ENCODE measurements at places on chromosomes 13 and 19.

DNA sequence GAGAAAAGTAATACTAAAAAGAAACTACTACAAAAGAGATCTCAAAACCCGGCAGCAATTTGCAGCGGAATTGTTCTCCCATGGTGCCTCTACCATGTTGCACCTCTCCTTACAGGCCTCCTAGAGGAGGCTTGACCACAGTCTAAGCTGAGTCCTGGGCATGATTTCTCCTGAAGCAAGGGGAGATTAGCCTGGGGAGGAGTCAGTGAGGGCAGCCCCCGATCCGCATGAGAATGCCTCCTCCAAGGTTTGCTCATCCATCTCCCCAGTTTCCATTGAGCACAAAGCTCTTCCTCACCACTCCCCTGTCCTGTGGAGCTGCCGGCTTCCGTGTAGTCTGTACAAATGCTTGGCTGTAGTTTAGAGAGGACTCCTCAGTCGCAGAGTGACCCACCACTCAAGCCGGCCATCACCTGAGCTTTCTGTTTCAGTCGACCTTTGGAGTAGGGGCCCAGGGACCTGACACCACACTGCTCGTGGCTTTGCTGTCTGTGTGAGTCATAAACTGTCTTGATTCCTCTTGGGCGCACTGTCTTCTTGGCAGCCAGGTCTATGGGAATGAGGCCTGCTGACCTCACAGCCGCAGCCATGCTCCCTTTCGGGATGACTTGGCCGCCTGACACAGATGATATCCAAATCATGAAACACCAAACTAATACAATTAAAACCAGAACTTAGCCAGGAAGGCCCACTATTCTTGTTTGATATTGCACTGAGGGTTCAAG, 72.3 kb downstream of the C1QTNF9 start:
- no peak for DNase-seq

- DNase-seq = no peak
Measured at GRCh38 chr13:80884056-80884785, 543.3 kb upstream of the SPRY2 start.

DNA sequence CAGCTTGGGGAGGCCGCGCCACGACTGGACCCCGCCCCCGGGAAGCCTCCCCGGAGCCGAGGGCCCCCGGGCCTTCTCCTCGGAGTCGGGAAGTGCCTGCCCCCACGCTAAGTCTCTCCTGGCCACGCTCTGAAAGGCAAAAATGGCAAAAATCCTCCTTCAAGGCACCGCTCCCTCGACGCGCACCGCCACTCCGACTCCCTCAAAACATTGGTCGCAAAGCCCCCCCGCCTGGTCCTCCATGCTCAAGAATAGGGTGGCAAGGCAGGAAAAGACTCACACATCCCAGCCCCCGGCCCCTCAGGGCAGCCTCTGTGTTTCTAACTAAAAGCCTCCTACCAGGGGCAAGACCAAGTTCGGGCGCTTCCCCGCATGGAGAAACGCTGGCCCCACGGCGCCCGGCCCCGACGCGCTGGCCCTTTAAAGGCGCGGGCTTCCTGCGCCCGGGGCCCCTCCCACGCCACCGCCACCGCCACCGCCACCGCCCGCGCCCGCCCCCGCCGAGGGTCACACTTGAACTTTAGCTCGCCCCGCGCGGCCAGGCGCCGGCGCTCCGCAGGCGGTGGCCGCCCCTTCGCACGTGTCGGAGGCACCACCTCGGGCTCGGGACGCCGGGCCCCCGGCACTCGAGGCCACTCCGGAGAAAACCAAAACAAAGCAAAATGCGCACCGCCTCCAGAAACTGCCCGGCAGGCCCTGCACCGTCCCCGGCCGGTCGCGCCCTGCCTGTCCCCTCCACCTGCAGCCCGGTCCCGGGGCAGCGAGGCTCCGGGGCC, 1.9 kb downstream of the FOXO1 start:
- DNase-seq = no peak

DNA sequence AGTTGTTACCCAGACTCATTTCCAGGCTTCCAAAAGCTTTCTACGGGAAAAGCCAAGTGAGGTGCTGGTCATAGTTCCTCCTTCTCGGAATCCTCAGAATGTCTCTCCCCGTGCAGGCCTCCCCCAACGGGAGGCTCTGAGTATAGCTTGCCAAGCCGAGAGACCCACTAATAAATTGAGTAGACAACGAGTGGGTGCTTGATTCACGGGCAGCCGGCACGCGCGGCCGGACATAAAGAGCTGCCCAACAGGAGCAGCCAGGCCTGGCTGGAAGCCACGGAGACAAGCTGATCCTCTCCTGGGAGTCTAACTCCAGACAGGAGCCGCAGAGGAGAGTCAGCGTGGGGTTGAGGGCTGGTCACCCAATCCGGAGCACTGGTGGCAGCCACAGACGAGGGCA, 43.4 kb upstream of the MEDAG start:
- DNase-seq = no peak

DNA sequence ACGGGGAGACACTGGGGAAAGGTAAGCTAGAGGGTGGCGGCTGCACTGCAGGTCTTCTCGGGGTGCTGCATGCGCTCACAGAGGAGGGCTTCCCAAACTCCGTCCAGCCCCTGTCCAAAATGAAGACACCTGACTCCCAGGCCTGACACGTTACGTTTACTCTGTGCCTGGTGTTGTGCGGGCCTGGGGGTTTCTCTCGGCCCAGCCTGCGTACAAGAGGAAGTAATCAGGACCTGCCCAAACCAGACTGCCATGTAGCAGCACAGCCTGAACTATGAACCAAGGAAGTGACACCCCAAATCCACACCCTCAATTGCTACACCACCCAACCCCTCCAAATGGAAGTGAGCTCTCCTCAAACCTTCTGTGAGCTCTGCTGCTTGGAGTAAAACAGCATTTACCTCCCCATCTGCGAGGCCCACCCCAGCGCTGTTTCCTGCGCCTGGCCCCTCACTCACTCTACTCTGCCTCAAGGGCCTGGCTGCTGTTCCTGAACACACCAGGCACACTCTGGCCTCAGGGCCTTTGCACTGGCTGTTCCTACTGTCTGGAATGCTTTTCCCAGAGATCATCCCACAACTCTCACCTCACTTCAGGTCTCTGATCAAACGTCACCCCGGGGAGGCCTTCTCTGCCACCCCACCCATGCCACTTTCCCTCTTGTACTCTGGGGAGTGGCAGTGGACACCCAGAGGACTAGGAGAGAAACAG, 3.0 kb downstream of the HSPBP1 start:
- DNase-seq = no peak

DNA sequence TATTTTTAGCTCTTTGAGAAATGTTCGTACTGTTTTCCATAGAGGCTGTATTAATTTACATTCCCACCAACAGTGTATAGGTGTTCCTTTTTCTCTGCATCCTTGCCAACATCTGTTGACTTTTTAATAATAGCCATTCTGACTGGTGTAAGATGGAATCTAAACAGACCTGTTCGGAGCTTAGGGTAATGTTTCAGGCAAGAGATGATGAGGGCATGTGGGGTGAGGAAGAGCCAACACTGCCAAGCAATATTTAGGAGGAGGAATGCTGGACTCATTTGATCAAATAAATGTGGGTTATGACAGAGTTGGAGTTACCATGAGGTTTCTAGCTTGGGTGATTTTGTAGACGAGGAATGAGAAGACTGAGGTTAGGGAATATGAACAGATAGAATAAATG, 382.9 kb downstream of the KLF12 start:
- no peak for DNase-seq

- DNase-seq = no peak
Measured at GRCh38 chr19:1871140-1871597, 7.8 kb upstream of the KLF16 start.

- no peak for DNase-seq
Measured at GRCh38 chr19:54218259-54218658, 4.5 kb downstream of the LILRB3 start.

DNA sequence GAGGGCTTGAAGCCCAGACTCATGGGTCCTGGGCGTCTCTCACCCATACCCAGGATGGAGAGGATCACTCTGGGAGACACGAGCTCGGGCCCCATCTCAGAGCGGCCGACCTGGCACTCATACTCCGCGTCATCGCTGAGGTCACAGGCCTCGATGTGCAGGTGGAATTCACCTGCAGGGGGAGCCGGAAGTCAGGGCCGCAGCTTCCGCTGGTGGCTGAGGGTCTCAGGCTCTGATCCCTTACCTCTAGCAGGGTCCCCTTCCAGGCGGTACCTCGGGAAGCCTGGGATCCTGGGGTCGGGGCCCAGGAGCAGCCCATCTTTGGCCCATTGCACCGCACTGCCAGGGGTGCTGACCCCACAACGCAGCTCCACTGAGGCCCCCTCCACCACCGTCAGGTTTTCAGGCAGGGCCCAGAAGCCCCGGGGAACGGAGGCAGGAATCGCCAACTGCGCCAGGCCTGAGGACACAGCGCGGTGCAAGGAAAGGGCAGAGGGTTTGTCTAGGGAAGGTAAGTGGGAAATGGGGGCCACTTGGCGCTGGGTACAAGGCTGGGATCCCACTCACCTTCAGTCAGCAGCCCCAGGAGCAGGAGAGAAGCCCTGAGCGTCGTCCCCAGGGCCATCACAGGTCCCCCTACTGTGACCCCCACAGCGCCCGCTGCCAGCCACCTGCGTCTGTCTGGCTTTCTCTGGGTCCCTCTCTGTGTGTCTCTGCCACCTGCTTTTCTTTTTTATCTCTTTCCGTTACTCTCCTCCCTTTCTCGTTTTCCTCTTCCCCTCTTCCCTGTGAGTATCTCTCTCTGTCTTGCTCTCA, 883 bp downstream of the NPHS1 start:
- no peak for DNase-seq

DNA sequence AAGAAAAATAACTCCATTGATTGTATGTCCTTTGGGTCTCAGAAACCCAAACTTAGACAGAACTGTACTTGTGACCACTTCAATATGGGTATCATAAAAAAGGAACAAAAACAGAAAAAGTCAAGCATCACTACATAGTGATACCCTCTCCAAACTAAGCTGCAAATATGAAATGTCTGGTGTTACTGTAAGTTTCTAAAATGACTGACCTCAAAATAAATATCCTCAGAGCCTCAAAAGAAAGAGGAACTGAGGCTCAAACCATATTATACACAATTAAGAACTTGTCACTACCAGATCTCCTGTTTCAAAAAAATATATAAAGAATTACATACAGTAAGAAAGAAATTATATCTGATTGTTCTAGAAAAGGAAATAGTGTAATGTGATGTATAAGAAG, 787.9 kb upstream of the KLHL1 start:
- no peak for DNase-seq
